ENCODE measurements at places on chromosomes 4 and X.

DNA sequence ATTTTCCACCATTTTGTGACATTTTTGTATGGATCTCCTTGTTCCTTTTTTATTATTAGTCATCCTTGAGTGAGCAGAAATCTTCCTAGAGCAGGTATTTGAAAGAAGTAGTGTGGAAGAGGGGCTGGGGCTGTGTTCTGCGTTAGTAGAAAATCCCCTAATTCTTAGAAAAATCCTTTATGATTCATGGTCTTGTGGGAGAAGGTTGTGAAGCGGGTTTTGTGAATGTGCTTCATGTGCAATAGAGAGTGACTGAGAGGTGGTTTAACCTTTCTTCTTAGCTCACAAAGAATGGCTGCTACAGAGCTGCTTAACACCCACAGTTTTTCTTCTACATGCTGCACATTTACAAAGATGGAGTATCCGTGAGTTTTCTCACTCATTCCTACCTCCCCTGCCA, 220.5 kb downstream of the IDS start:
- DNase-seq: no peak

DNA sequence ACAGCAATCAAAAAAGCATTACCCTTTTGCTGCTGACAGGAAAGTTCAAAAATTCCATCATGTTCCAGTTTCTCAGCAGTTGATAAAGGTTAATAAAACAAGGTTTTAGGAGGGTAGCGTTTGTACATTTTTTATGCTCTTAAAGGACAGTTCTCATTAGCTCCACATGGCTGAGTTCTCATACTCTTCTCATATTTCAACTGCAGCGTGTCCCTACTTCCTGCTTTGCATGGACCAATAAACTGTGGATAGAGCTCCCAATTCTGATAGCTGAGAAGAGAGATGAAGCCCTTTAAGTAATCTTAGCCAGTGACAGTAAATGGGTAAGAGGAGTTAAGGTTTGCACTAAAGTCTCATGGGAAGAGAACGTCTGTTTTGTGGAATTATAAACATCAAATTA, 53.5 kb downstream of the SPANXA2 start:
- no peak for DNase-seq

GRCh38 chr4:107809210-107809609, 15.5 kb upstream of the SGMS2 start:
- DNase-seq: no peak

- no peak for DNase-seq
These were observed 60.3 kb upstream of the MXD4 start for GRCh38 chr4:2322227-2322626.

GRCh38 chrX:49177338-49177833, 5.7 kb downstream of the PLP2 start:
- no peak for DNase-seq
